ENCODE measurements at places on chromosomes 2 and 18.

DNA sequence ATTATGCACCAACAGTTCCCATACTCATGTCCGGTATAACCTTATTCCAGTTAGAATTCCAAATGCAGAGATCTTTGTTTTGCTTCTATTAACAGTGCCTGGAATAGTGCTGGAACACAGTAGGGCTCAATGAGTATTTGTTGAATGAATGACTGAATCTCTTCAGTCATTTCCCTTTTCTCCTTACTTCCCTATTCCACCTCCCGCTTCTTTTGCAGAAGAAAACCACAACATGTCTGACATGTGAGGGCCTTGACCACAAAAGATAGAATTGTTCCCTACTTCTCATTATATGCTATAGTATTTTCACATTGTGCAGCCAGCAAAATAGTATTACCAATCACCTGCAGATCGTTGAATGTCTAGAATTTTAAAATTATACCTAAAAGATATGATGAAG, 19.5 kb upstream of the HNRNPLL start:
- DNase-seq: no peak

GRCh38 chr2:20012032-20012281, 511 bp downstream of the MATN3 start:
- DNase-seq: no peak

DNA sequence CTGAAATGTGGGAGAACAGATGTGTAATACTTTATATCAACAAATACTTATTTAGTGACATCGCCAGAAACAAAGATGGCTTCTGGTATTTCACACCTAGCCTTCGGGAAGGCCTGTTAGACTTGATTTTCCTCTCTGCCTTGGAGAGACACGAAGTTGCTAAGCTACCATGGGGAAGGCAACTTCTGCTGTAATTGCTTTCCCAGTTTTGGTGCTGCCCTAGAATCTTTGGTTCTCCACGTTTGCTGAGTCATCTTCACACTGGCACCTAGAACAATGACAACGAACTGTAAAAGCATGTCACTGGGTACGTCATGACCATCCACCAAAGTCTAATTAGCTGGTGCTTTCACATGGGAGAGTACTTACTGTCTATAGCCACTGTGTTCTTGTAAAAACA, 58.7 kb upstream of the ACTR3 start:
- no peak for DNase-seq

DNA sequence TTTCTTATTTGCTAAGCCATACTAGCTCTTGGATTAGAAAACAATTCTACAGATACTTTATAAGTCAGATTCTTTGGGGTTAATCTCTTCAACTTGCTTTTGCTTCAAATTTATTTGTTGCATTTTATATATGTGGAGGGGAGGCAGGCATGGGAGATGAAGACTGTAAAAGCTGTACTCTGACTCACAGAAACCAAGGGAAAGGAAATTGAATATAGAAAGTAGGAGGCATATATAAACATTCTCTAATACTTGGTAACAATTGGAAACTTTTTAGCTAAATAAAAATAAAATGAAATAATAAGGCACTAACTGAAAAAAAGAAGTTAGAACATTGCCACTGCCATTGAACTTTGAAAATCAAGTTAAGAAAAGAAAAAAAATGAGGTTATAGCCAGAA, 21.3 kb downstream of the PLA2R1 start:
- no peak for DNase-seq

DNA sequence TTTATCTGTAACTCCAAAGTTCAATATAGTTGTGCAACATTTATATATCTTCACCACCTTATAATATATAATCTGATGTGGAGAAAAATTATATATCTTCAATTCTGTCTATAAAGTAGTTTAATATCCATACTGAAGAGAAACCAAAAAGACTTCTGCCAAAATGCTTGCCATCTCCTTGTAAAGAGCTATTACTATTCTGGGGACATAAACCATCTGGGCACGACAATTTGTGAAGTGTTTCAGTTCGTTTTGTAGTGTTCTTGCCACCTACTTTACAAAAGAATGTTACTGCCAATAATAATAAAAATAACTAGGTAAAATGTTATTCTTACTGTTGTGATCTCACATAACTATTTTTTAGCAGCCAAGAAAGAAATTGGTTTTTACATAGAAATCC, 45.1 kb downstream of the SCN1A start:
- no peak for DNase-seq

- DNase-seq: no peak
These were observed 336.5 kb downstream of the CYP26B1 start for GRCh38 chr2:71811157-71811556.

DNA sequence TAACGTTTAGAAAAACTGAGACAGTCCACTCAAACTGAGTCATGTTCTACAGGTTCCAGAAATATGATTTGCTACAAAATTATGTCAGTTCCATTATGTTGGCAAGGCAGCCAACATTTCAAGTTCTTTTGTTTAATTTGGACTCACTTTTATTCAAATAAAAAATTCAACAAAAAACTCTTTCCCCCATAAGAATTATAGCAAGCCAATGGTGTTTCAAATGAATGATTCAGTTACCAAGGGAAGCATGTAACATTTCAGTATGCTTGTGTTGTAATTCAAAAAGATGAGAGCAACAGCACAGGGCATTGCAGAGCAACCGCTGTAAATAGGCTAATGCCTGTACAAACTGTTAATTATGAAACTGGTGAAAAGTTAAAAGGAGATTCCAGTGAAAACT, 140.8 kb downstream of the FIGN start:
- DNase-seq: no peak

- no peak for DNase-seq
These were observed 176.8 kb upstream of the TRIB2 start for GRCh38 chr2:12539776-12540562.
